ENCODE measurements at places on chromosomes 13 and 19. TPM values are rescaled to one million over a fixed set of nuclear protein-coding genes. Genes with fewer than 3 reads are reported as not detected.
A peak's percentile ranks its signal among the peaks of the same experiment; 100 is the strongest.

DNA sequence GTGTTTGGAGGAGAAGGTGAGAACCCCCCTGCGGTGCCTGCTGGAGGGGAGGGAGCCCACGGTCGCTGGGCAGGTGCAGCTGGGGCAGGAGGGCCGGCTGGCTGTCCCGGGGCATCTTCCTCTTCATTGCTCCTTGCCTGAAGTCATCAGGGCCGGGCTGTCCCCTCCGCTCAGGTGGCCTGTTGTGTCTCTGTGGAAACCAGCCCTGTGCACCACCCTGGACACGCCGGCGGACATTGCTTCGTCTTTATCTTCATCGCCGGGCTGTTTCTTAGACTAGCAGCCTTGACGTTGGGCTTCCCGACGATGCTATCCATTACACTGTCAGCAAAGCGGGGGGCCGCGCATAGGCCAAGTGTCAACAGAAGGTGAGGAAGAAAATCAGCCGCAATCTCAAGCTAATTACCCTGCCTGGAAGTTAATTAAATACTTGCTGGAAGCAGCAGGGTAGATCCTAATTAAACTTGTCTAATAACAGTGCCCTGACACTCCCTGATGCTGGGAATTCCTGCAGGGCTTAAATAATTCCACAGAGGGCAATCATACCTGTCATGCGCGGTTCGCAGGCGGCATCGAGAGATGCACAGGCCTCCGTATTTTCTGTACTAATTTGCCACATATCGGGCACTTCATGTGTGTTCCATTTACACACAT lies 111.4 kb upstream of the SOX1 start:
- no peak for DNase-seq

GPR12 gene
- total RNA-seq = not detected

CYP2A7 gene
- total RNA-seq = not detected

DNA sequence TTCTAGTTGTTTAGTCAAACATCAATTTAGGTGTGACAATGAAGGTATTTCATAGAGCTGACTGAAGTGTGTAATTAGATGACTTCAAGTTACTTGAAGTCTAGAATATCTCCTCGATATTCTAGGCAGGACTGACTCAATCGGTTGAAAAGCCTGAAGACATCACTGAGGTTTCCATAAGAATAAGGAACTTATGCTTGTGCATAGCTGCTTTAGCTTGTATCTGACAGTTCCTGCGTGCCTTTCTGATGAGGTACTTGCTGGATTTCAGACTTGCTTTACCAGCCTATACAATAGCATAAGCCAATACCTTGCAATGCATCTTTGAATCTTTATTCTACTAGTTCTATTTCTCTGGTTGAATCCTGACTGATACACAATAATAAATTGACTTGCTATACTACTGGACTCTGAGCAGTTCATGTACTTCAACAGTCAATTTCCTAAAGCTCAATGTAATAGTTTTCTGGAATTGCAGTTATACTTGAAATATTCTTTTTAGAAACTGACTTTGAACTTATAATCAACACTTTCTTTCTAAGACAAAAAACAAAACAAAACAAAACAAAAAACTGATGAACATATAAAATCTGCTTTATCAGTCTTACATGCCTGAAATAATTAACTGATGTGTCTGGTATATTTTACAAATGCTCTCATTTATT lies 1534.8 kb downstream of the SLITRK5 start:
- DNase-seq = no peak

KLK15 gene
- total RNA-seq = not detected

ZNF91 gene
- total RNA-seq = 46.2 TPM

FCAR gene
- not detected for total RNA-seq

DNA sequence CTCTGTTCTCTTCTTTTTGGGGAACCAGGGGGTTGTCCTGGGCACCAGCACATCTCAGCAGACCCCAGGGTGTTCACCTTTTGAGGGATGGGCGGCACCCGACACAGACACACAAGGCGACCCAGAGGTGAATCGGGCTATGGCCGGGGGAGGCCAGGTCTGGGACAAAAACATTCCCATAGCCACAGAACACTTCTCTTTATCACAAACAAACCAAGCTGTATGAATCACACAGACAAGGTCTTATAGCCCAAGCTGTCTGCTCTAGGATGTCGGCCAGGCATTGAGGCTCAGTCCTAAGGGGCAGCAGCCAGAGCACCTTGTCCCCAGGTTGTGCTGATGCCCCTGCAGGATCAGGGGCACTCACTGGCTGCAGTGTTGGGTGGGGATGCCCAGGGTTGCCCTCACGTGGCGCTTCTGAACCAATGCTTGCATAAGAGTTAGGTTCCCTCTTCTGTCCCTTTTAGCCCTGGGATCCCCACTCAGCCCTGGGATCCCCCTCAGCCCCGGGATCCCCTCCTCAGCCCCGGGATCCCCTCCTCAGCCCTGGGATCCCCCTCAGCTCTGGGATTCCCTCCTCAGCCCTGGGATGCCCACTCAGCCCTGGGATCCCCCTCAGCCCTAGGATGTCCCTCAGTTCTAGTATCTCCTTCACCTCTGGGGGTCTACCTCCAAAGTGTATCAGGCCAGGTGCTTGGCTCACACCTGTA lies 26.9 kb downstream of the MAU2 start:
- DNase-seq = no peak

DNA sequence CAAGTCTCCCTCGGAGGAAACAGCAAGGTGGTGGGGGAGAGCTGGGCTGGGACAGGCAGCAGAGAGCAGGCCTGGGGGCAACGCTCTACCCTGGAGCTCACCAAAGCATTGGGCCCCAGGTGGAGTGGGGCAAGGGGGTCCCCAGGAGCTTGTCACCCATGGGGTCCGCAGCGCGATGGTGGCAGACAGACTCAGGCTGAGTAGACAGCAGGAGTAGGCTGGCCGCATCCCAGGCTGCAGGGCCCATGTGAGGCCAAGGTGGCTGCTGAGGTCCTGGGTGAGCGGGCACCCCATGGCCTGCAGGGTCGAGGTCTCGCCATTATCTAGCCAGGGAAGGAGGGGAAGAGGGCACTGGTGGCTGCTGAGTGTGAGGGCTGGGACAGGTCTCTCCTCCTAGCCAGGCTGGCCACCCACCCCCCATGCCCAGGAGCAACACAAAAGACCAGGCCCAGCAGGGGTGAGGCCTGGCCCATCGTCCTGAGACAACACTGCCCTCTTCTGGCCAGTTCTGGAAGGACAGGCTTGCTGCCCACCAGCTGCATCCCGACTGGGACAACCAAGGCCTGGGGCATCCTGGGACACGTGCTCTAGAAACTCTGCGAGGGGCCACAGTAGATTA lies 33.1 kb downstream of the CEBPG start:
- peak; percentile 73 for DNase-seq

GRCh38 chr19:29695765-29696564 lies 19.1 kb downstream of the C19orf12 start:
- DNase-seq = no peak

GRCh38 chr13:79943346-79944023 lies 397.4 kb downstream of the SPRY2 start:
- DNase-seq = no peak

DNA sequence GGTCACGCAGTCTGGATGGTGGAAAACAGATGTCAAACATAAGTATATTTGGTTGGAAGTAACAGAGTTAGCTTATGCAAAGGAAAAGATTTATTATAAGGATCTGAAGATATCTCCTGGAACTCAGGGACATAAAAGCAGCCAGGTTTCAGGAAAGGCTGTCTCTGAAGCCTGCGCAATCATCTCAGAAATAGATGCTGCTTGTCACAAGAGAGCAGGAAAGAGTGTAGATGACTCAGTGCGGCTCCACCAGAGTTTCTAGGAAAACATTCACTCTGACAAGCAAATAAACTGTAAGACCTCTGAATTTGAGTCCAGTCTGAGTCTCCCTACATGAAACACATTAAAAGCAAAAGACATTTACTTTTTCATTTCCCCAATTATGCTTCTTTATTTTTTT lies 220.4 kb upstream of the HTR2A start:
- no peak for DNase-seq

- DNase-seq = peak; percentile 62
Observed at GRCh38 chr13:112443995-112444311, 67.8 kb downstream of the SPACA7 start.

DNA sequence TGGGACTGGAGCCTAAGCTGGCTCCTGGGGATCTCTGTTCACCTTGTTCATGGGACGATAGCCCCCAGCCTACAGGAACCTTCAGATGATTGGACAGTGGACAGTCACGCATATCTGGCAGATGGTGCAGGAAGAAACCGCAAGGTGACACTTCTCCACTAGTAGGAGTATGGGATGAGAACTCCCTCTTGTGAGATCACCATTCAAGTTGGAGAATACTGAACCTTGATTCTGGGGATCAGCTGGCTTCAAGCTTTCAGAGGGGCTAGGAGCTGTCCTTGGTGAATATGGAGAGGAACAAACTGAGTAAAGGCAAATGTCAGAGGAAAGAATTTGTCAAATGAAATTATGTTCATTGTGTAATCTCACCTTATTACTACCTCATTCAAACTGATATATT lies 204.5 kb downstream of the PDS5B start:
- DNase-seq = no peak

DNA sequence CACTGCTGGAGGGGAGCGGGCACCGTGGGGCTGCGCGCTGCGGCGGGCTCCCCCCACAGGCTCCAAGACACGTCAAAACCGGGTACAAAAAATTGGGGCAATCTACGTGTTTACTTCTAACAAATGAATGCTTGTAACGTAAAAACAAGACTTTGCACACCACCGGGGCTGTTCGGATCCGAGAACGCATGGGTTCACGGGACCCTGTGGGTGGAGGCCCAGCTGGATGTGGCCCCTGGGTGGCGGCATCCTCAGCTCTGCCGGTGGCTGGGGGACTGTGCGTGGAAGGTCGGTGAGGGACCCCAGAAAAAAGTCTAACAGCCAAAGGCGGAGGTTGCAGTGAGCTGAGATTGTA lies 10.3 kb upstream of the SLC7A10 start:
- no peak for DNase-seq

- no peak for DNase-seq
Observed at GRCh38 chr19:40995355-40995754, 4.3 kb downstream of the CYP2B6 start.

DNA sequence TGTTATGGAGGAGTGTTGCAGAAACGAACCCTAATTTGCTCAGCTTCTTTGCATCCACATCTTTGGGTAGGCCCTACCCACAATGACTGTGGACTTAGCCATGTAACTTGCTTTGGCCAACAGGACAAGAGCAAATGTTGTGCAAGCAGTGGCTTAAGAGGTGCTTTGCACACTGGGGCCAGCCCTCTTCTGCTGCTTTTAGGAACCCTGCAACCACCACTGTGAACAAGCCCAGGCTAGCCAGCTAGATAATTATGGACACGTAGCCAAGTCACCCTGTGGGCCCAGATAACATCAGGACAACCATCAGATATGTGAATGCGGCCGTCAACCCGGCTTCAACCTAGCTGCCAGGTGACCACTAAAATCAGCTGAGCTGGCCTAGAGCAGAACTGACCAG lies 17.1 kb downstream of the C19orf47 start:
- DNase-seq = no peak

PSG11 gene
- total RNA-seq = not detected

KLF1 gene
- total RNA-seq = 0.20 TPM

- DNase-seq = no peak
Observed at GRCh38 chr13:40755082-40755700, 15.8 kb downstream of the MRPS31 start.

DNA sequence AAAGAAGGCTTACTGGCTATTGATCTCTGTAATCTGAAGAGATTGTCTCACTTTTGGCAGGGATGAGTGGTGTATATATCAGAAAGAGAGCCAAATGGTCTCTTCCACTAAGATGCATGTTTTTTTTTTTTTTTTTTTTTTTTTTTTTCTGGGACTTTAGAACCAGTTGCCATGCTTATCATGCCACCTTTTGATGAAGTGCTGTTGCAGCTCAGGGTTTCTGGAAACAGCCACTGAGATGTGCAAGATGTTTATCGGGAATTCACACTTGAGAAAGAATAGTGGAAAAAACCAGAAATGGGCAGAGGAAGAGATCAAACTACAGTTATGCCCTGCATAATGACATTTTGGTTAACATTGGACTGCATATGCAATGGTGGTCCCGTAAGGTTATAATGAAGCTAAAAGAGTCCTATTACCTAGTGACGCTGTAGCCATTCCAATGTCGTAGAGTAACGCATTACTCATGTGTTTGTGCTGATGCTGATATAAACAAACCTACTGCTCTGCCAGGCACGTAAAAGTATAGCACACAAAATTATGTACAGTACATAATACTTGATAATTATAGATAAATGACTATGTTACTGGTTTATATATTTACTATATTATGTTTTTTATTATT lies 121.0 kb downstream of the KLF5 start:
- DNase-seq = no peak

DNA sequence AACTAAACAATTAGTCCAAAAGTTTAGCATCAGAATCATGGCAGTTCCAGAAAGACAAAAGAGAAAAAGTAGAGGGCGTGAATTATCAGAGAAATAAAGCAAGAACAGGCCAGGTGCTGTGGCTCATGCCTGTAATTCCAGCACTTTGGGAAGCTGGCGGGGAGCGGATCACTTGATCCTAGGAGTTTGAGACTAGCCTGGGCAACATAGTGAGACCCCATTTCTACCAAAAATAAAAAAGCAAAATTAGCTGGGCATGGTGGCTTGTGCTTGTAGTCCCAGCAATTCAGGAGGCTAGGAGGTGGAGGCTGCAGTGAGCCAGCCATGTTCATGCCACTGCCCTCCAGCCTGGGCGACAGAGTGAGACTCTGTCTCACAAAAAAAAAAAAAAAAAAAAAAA lies 18.4 kb downstream of the ARL11 start:
- no peak for DNase-seq

- no peak for DNase-seq
Observed at GRCh38 chr13:35765366-35765765, 288.9 kb upstream of the MAB21L1 start.

GRCh38 chr19:10079031-10079453 lies 7.1 kb upstream of the SHFL start:
- no peak for DNase-seq

ZNF560 gene
- total RNA-seq = not detected

CEBPG gene
- total RNA-seq = 31.4 TPM

DNA sequence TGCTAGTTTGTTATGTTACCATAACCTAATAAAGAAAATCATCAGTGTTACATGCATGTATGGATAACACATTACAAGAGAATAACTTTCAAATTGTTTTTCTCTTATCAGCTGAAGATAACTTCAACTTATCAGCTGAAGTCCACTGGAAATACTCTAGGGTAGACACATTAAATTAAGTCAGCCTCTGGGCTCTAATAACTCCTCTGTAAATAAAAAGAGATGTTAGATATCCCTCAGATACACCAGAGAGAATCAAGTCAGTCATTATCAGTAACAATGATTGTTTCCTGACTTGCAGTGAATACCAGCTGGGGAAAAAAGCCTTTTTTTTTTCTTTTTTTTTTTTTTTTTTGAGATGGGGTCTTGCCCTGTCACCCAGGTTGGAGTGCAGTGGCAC lies 1.6 kb upstream of the KBTBD7 start:
- DNase-seq = no peak

STK24 gene
- total RNA-seq = 189 TPM

- DNase-seq = no peak
Observed at GRCh38 chr19:42067315-42067888, 2.6 kb downstream of the GRIK5 start.

DNA sequence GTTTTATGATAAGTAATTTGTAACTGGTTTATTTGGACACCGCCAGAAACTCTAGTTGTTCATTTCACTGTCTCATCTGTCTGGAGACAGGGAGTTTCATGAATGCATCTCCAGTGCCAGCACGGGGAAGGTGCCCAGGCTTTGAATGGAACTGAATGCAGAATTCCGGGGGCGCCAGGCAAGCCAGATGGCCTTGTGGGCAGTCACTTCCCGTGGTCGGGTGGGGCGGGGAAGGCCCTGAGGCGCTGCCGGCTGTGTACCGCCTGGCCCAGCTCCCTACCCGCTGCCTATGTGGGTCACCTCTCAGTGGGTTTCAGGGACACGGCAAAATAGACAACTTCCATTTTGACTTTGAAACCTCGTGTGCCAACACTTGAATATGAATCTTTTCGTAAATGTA lies 28.8 kb upstream of the MCF2L start:
- DNase-seq = no peak

Data from activated CD4-positive, alpha-beta memory T cell treated with anti-CD3 and anti-CD28 coated beads, Interleukin-2, amount 10 ng/mL, durations not matched to agents 7 days and 5 days (primary cell).